ENCODE measurements at places on chromosomes 12 and 14.

DNA sequence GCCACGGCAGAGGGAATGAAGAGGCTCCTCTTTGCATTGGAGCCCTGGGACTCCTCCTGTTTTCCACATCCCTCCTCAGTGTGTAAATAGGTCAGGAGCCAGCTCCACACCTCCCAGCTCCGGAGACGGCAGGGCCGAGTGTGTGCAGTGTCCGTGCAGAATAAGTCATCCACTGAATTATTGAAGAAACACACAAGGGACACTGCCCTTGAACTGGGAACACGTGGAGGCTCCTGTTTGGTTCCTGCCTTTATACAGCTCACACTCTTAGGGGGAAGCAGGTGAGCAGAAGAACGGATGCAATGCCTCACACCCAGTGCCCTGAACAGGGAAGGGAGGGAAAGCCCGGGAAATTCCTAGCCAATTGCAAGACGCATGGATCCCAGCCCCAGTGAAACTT is 10.4 kb upstream of the FZD10 start:
- no peak for DNase-seq

DNA sequence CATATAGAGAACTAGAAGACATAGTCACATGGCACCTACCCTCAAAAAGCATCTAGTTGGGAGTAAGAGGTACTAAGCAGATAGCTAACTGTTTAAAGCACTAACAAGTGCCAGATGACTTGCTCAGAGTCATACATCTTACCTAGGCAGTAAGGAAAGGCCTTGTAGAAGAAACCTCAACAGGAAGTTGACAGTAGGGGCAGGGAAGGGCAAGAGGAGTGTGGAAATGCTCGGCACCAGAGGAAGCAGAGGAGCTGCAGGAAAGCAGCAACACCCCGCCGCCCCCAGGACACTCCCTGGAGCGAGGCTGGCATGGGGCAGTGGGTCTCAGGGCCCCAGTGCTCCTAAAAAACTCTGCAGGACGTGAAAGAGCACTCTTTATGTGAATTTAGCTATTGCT is 92.9 kb downstream of the PPP2R5C start:
- no peak for DNase-seq

- peak; percentile 35 for DNase-seq
Measured at GRCh38 chr12:106248846-106249371, 1.1 kb upstream of the CKAP4 start.

GRCh38 chr14:68306934-68307789 is 485.7 kb downstream of the ZFP36L1 start:
- no peak for DNase-seq

DNA sequence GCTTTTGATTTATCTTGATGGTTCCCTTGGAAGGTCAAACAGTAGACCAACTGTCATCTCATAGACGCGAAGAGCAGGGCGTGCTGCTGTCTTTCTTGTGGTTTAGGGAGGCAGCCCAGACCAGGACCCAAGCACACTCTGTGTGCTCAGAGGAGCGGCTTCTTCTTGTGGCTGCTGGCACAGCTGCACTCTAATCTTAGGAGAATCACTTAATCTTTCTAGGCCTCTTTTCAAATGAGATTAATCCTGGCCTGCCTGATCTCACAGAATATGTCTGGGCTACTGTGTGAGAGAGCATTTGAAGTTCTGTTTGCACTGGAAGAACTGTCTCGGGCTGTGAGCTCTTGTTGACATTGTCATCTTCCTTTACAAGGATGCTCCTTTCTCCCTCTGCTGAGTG is 60.0 kb upstream of the TRAF3 start:
- no peak for DNase-seq

- DNase-seq: no peak
Measured at GRCh38 chr12:72390146-72390545, 118.0 kb downstream of the TRHDE start.

DNA sequence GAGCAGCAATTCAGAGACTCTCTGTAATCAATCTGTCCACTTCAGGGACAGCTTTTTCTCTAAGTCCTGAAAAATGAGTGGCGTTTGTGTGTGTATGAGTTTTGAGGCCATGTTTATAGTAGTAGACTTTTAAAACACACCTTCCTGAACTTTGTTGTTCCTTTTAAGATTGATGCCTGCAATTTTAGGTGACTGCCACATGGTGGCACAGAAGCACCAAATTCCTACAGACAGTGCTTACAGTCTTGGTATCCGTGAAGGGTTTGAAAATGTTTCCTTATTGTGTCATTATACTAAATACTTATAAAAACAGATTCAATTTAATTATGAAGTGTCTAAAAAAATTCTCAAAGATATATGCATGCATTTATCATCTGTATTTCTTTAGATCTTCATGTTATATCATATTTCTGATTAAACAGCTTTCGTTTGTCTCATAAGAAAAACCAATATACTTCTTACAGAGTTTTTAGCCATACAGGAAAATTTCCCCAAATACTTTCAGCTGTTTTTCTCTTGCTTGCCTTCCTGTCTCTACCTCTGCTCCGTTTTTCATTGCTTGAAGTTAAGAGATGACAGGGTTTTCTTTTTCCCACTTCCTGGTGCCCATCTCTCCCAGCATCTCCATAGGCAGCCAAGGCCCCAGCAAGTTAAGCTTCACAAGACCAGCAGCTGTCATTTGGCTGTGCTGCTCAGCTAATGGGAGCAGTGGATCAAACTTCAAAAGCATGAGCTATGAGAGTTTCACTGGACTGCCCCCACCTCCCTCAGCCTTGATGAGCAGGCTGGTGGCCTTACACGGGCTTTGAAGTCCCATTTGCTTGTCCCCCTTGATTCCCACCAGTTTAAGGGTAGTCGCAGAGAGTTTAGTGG is 259.6 kb downstream of the AKAP6 start:
- no peak for DNase-seq

- DNase-seq: no peak
Measured at GRCh38 chr14:26741711-26742212, 143.9 kb upstream of the NOVA1 start.

- DNase-seq: no peak
Measured at GRCh38 chr12:121713257-121713777, 765 bp downstream of the TMEM120B start.

DNA sequence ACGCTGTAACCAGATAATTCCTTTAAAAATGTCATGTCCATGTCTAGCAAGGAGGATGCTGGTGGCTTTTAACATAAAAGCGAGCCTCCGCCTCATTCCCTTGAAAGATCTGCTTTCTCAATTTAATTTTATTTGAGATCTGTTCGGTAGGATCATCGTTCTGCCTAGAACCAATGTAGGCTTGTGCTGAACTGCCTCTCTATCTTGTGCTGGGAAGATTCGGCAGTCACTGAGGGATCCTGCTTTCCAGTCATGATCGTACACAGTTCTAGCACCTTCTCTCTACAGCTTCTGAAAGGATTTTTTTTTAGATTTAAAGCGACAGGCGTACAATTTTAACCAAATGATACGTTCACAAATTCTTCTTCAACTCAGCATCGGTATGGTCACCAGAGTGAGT is 54.3 kb downstream of the PEBP1 start:
- no peak for DNase-seq

- no peak for DNase-seq
Measured at GRCh38 chr12:19945559-19946435, 422.5 kb upstream of the PDE3A start.

- no peak for DNase-seq
Measured at GRCh38 chr12:106522708-106523107, 60.1 kb upstream of the RFX4 start.

DNA sequence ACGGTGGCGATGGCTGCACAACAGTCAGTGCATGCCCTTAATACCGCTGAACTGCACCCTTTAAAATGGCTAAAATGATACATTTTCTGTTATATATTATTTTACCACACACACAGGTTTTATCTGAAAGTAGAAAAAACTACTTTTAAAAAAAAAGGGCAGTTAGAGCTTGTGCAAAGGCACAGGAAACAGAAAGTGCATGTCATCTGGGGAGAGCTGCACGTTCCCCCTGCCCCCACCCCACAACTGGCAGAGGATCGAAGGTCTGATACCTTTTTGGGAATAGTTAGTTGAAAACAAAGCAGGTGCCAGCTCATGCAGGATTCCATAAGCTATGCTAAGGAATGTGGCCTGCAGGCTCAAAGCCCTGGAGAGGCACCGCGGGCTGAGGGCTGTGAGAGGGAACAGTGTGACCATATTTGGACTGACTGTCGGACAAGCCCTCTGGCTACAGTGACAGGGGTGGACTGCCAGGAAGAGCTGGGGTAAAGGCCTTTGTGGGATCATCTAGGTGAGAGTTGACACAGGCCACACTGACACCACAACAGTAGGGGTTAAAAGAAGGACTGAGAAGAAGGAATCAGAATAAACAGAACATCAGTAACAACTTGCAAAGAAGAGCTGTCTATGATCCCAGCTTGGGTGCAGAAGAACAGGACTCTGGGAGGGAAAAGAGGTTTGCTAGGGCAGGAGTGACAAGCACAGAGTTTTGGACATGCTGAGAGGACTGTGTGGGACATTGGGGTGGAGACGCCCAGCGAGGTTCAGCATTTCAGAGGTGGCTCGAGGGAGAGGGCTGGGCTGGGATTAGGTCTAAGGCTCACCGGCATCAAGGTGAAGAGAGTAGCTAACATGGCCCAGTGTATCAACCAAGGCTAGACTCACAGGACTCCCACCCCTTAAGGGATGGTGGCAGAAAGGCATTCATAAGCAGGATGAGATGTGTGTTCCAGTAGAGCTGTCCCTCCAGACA is 54.6 kb downstream of the ACTN1 start:
- no peak for DNase-seq

- no peak for DNase-seq
Measured at GRCh38 chr12:110001596-110001995, 2.4 kb downstream of the ANKRD13A start.

GRCh38 chr12:124524231-124524925 is 43.0 kb downstream of the NCOR2 start:
- DNase-seq: no peak

DNA sequence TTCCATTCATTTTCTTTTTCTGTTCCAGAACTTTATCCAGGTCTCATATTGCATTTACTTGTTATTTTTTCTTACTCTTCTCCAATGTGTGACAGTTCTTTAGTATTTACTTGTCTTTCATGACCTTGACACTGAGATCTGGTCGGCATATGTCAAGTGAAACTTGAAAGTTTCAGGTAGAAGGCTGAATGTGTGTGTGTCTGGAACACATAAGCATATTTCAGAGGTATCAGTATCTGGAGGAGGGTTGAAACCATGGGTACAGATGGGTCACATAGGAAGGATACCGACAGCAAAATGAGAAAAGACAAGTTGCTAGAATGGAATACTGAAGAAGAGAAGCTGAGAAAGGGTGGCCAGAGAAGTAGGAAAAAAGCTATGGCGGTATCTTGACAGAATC is 22.5 kb upstream of the PTGDR start:
- DNase-seq: no peak

DNA sequence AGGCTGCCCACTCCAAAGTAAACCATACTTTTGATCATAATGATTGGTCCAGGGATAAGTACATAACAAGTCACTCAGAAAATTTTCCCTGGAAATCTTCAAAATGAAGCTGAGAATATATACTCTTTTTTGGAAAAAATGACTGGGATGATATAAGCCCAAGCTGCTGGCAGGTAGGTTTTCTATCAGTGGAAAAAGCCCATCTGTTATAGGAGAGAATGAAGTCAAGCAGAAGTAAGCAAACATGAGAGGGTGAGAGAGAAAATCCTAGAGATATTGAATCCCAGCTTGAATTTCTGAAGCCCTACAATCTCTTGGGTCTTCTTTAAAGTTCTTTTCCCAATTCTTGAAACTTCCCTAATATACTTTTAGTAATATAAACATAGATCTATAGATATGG is 37.3 kb upstream of the ZDHHC17 start:
- DNase-seq: no peak

- no peak for DNase-seq
Measured at GRCh38 chr14:45112896-45113781, 21.1 kb downstream of the FKBP3 start.

GRCh38 chr14:62722406-62722805 is 322.9 kb downstream of the KCNH5 start:
- DNase-seq: no peak

- no peak for DNase-seq
Measured at GRCh38 chr14:39267608-39268005, 33.9 kb downstream of the MIA2 start.

DNA sequence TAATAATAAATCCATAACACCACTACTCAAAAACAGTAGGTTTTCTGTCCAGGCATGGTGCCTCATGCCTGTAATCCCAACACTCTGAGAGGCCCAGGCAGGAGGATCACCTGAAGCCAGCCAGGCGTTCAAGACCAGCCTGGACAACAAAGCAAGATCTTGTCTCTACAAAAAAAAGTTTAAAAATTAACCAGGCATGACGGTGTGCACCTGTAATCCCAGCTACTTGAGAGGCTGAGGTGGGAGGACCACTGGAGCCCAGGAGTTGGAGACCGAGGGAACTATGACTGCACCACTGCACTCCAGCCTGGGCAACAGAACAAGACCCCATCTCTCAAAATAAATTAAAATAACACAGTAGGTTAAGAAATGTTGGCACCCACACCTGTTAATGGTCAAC is 44.5 kb upstream of the AP4S1 start:
- DNase-seq: no peak

DNA sequence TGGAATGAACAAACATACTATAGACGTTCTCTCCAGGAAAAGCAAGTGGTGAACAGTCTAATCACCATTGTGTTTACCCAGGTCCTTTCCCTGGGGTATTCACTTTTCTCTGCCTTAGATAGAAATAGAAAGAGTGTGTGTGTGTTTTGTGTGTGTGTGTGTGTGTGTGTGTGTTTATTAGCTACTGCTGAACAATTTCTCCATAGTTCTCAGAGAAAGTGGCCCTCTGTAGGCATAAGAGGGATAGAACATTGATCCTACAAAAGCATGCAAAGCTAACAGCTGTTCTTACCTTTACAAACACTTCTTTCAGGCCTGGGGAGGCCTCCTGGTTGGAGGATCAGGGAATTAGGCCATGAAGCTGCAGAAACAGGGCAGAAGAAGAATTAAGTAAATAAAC is 665.7 kb upstream of the TBX3 start:
- DNase-seq: no peak

DNA sequence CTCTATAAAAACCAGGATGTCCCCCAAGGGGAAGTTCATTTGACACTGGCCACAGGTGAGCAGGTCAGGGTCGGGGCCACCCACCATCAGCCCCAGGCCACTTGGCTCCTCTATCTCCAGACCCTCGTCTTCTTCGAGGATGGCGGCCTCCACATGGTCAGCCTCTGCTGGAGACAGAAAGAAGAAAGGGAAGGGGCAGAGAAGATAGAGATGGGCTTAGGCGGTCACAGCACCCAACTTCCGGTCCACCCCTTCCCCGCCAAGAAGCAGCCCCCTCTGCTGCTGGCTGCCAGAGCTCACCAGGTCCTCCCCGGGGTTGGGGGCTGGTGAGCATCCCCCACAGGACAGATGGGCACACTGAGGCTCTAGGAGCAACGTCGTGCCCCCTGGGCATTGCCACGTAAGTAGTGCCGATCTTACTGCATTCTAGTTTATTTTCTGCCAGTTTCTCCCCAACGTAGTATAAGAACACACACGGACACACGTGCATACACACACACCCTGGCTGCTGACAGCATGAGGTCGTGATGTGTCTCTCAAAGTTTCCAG is 14.2 kb downstream of the BCL11B start:
- DNase-seq: no peak

- no peak for DNase-seq
Measured at GRCh38 chr14:85974602-85975001, 444.7 kb downstream of the FLRT2 start.

GRCh38 chr12:62519043-62519442 is 52.4 kb downstream of the MON2 start:
- DNase-seq: no peak

All from stimulated activated CD8-positive, alpha-beta memory T cell treated with anti-CD3 and anti-CD28 coated beads, Interleukin-7, amount 100 ng/mL, for 48 hours (primary cell).